Activated T-cell treated with anti-CD3 and anti-CD28 coated beads, Interleukin-2, amount 50 U/mL, for 48 hours (primary cell): ENCODE measurements at places on chromosomes 6 and 20.

DNA sequence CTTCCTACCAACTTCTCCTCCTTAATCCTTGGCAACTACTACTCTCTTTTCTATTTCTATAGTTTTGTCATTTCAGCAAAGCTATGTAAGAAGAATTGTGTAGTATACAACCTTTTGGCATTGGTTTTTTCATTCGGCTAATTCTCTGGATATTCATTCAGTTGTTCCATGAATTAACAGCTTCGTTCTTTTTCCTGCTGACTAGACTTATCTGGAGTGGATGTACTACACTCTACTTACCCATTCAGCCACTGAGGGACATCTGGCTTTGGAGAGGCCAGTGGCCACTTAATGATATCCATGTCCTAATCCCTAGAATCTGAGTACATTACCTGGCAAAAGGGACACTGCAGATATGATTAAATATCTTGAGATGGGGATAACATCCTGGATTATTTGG is 623.9 kb downstream of the DOK5 start:
- DNase-seq: no peak

DNA sequence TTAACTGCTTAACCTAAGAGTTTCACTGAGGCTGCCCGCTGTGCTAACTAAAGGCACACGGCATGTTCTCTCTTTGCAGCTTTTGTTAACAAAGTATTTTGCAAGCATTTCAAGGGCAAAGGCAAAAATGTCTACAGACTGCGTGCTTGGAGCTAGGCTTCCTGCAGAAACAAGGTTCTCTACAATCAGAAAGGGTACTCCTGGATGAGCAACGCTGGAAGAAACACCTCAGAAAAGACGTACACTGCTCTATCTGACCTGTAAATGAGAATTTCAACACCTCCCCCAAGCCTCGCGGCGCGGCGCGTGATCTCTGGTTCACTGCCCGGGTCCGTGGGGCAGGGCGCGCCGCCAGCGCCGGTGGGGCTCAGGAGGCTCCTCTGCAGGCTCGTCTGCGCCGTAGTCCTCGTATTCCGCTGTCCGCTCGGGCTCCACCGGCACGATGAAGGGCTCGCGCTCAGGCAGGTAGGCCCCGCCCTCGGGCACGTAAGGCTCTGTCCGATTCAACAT is 120.9 kb downstream of the COL12A1 start:
- no peak for DNase-seq

DNA sequence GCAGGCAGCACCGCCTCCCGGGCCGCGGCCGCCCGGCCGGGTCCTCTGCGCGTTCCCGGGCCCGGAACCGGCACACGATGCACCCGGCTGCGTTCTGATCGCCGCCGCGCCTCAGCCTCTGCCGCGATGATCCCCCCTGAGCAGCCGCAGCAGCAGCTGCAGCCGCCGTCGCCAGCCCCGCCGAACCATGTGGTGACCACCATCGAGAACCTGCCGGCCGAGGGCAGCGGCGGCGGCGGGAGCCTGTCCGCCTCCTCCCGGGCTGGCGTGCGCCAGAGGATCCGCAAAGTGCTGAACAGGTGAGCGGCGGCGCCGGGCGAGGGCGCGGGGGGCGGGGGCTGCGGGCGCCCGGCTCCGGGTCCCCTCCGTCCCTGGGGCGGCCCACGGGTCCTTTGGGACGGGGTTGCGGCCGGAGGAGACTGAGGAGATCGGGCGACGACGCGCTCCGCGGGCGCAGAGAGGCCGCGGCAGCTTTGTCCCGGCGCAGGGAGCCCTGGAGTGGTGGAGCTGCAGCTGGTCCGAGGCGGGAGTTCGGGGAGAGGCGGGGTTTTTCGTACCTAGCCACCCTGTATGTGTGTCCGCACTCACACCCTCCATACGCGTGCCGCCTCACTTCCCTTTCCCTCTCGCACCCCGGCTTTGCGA is 659 bp downstream of the SLC35F1 start:
- DNase-seq: no peak

DNA sequence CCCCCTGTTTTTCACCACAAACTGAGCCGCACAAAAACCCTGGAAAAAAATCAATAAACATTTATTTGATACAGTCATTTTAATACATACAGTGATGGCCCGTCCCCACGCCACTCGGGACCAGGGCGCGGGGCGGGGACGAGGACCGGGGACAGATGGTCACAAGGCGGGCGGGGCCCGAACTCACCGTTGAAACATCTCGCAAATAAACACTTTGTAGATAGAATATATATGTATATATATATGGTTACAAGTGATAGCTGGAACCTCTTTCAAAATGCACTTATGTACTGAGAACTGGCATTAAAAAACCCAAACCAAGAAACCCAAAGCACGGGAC is 418 bp upstream of the UCKL1 start:
- DNase-seq: no peak

GRCh38 chr6:165825256-165825815 is 162.3 kb upstream of the PDE10A start:
- no peak for DNase-seq

GRCh38 chr6:21450149-21450548 is 143.4 kb upstream of the SOX4 start:
- DNase-seq: no peak

DNA sequence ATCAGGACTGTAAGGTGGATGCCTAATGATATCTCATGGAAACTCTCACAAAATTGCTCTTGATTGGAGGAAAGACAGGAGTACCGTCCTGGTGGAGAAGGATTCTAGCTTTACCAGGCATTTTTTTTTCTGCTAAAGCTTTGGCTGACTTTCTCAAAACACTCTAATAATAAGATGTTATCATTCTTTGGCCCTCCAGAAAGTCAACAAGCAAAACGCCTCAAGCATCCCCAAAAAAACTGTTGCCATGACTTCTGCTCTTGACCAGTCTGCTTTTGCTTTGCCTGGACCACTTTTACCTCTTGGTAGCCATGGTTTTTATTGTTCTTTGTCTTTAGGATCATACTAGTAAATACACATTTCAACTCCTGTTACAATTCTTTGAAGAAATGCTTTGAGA is 55.5 kb upstream of the RUNX2 start:
- DNase-seq: no peak

- DNase-seq: no peak
Observed at GRCh38 chr6:142343938-142344337, 42.1 kb downstream of the ADGRG6 start.

GRCh38 chr6:53614676-53615075 is 50.9 kb downstream of the KLHL31 start:
- DNase-seq: no peak

DNA sequence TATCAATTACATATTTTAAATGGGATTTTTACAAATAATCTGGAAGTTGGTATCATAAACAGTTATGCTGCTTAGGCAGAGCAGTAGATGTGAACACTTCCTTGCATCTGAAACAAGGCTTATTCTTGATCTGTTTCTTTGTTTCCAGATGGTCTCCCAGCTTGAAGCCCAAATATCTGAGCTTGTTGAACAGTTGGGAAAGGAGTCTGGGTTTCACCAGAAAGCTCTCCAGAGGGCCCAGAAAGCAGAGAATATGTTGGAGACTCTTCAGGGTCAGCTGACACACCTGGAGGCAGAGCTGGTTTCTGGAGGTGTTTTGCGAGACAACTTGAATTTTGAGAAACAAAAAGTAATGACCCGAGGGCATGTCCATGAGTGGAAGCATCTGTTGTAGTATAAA is 91.9 kb downstream of the CCDC170 start:
- no peak for DNase-seq

DNA sequence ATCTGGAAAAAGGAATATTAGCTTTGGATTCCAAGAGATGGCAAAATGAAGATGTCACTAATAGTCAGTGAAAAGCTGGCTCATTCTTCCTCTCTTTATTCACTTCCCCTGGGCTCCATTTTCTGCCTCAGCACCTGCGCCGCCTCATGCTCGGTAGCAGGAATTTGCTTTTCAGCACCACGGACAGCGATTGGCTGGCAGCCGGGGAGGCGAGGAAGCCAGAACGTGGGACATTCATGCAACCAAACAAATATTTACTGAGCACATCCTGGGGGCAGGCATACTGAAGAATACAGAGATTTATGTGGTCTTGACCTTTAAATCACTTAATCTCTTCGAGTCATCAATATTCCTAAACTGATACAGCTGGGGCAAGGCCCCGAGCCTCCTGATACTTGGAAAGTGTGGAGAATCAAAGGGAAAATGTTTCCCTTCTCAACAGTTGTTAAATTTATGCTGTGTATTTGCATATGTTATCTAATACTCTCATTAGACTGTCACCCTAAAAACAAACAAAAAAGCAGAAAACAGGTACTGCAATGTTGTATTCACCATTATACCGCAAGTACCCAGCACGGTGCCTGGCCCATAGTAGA is 12.1 kb upstream of the PDYN start:
- peak; percentile 72 for DNase-seq

DNA sequence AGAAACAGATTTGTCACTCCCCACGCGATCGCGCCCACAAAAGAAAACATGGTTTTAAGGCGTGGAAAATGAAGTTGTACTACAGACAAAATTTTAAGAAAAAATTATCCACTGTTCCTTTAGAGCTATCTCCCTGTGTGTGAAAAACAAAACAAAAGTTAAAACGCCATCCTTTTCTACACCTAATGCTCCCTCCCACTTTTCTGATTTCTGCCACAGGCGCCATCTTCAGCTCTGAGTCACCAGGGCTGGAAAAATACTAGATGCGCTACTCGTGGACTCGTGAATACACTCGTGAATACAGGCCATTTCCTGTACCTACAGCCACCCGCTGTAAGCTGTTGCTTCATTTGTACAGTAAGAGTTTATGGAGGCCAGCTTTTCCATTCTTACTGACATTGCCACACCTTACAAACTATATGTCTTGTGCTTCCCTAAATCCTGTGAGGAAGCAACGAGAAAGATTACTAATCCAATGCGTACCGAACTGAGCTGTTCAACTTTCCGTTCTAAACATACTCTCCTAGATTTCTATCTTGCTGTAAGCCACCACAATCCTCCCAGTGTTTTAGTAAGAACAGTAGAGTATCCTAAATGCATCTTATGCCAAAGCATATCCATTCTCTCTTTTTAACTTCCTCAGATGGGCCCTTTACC is 773 bp upstream of the AHI1 start:
- DNase-seq: peak; percentile 75

- no peak for DNase-seq
Observed at GRCh38 chr6:125307964-125308615, 6.3 kb upstream of the HDDC2 start.

- no peak for DNase-seq
Observed at GRCh38 chr20:38616457-38616856, 14.8 kb downstream of the ARHGAP40 start.

DNA sequence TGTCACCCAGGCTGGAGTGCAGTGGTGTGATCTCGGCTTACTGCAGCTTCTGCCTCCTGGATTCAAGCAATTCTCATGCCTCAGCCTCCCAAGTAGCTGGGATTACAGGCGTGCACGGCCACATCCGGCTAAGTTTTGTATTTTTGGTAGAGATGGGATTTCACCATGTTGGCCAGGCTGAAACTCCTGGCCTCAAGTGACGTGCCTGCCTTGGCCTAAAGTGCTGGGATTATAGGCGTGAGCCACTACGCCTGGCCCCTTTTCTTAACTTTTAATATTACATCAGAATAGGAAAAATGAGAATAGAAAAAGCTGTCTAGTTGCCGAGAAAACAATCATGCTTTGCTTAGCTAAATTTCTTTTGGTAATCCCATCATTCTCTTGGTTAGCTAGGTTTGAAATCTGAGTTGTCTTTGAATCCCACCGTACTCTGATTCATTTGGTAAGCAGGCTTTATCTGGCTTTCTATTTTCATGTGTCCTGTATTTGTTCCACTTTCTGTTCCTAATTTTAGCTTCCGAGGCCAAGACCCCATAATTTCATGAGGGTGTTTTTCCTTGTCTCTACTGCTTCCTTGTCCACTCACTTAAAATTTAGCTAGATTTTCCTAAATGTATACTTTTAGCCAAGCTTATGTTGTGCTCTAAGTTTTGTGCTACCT is 83.5 kb downstream of the NCOA3 start:
- DNase-seq: no peak

GRCh38 chr6:4920914-4921410 is 82.9 kb downstream of the RPP40 start:
- DNase-seq: no peak

GRCh38 chr6:124962639-124963415 is 590 bp downstream of the RNF217 start:
- peak; percentile 37 for DNase-seq

DNA sequence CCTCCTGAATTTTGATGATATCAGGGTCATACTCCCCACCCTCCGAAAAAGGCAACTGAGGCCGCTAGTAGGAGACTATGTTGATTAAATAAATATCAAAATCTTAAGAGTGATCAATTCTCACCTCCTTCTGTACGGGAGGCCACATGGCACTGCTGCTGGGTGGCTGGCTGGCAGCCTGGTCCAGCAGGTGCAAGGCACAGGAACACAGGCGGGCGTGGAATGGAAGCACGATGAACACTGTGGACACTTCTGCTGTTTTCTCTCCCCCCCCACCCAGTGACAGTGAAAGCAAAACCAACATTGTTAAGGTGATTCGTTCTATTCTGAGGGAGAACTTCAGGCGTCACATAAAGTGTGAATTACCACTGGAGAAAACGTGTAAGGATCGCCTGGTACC is 9.7 kb upstream of the CLDN20 start:
- no peak for DNase-seq

DNA sequence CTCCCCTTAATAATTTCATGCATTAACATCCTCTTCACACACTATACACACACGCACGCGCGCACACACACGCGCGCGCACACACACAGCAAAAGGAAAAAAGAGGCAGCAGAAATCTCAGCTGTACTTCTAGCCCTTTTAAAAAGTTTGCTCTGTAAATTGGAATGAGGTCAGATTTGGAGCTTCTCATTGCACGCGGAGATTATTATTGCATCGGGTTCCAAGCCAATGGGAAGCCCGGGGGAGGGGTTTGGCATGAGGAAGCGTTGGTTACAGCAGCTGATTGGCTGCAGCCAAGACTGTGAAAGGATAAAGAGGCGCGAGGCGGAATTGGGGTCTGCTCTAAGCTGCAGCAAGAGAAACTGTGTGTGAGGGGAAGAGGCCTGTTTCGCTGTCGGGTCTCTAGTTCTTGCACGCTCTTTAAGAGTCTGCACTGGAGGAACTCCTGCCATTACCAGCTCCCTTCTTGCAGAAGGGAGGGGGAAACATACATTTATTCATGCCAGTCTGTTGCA is at the start of gene SOX4:
TSS of gene SOX4 (plus strand) at position 340 of the 515 bp plus-strand sequence. CDS start 784 bp downstream, outside the sequence.
- peak; percentile 70 for DNase-seq

GRCh38 chr20:59177266-59178250 is 13.9 kb downstream of the ZNF831 start:
- peak; percentile 47 for DNase-seq

DNA sequence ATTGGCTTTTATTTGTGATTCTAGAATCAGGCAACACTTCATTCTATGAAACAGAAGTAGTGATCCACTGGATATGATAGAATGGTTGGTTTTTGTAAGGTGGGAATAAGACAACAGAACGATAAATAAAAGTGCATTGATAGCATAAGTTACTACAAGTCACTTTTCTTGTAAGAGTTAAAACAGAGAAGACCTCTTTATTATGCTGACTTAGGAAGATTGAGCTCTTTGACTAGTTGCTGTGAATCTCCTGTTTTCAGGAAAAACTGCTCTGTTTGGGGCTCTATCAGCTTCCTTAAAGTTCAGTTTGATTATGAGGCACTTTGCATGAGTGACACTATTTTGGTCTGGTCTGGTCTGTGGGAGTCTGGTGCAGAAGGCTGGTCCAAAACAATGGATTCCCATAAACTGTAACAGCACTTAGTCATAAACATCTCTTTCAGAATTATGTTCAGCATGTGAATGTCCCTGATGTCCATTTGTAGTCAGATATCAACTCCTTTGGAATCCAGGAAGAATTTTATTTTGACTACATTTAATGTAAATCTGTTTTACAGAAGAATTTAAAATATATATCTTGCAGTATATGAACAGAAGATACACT is 35.0 kb upstream of the DSE start:
- no peak for DNase-seq

GRCh38 chr6:142927904-142928303 is 17.1 kb downstream of the HIVEP2 start:
- no peak for DNase-seq
